ENCODE measurements at places on chromosomes 13 and 19. TPM values are rescaled to one million over a fixed set of nuclear protein-coding genes. Genes with fewer than 3 reads are reported as not detected.

Gene SLC27A5
- total RNA-seq = 56.2 TPM

Gene FFAR1
- total RNA-seq = not detected

Gene RFPL4AL1
- not detected for total RNA-seq

Gene RGL3
- 23.5 TPM for total RNA-seq

DNA sequence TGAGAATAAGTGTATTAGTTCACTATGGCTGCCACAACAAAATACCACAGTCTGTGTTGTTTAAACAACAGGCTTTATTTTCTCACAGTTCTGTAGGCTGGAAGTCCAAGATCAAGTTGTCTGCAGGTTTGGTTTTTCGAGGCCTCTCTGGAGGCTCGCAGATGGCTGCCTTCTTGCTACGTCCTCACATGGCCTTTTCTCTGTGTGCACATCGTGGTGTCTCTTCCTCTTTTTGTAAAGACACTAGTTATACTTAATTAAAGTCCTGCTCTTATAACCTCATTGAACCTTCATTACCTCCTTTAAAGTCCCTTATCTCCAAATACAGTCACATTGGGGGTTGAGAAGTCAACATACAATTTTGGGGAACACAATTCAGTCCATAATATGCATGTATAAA, 10.6 kb downstream of the CSNK1A1L start:
- no peaks in the 10 kb centered on the region for H3K36me3 ChIP-seq
- H3K27ac ChIP-seq = no peak overlapping the region
- H3K27me3 ChIP-seq = peaks cover 46% of the 10 kb centered on the region
- no peak for DNase-seq
- H3K4me1 ChIP-seq = no peaks in the 10 kb centered on the region

DNA sequence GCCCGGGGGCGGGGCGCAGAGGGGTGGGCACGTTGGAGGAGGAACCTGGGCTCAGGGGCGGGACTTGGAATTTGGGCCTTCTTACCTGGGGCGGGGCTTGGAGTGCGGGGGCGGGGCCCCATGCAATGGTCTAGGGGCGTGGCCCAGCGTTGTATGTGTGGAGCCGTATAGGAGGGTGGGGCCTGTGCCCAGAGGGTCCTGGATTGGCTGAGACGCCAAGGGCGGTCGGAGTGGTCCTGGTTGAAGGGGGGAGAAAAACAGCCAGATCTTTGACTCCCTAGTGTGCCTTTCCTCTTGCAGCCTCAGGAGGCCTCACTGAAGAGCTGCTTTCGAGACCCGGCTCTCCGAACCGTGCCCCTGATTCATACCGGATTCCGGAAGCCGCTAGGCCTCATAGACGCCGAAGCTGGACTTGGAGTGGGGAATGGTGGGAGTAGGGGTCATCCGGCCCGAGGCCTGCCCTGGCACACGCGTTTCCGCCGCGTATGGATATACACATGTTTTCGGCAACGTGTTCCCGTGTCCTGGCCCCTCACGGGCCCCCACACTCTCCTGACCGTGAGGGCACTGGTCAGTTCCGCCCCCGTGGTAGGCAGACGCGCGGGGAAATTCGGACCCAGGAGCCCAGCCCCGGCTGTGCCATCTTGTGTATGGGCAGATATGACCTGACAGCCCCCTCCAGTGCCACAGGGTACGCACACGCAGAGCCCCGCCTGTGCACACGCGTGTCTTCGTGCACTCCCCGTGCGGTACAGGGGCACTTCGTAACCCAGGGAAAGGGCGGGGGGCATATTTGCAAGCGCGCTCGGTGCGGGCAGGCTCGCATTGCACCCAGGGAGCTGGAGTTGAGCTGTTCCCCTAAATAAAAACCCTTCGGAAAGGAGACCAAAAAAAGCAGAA, 661 bp upstream of the PRR12 start:
- peak overlapping the region; percentile 85 for H3K27ac ChIP-seq
- no peaks in the 10 kb centered on the region for H3K27me3 ChIP-seq
- DNase-seq = peak; percentile 99
- H3K36me3 ChIP-seq = peaks cover 12% of the 10 kb centered on the region
- H3K4me3 ChIP-seq = peak overlapping the region; percentile 70

DNA sequence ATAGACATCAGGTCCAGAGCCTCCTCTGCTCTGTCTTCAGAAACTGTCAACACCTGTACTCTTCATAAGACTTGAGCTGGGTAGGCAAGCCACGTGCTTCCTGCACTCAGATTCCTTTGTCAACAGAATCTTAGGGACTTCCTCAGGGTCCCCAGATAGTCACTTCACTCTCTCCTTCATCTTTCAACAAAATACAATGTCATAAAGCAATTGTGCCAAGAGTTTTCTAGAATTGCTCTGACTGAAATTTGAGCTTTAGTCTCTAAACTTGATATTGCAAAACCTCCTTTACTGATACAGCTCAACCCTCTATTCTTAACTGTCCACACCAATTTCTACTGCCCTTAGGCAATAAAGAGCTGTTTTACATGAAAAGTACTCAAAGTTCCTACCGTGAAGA, 179.9 kb downstream of the IRS2 start:
- H3K36me3 ChIP-seq = no peaks in the 10 kb centered on the region
- no peak overlapping the region for H3K27ac ChIP-seq
- no peak overlapping the region for H3K4me3 ChIP-seq
- no peaks in the 10 kb centered on the region for H3K27me3 ChIP-seq
